CD4-positive, alpha-beta T cell treated with Interleukin-17A for 1 hour (primary cell): ENCODE measurements at places on chromosomes 12 and 14.
A peak's percentile ranks its signal among the peaks of the same experiment; 100 is the strongest.

DNA sequence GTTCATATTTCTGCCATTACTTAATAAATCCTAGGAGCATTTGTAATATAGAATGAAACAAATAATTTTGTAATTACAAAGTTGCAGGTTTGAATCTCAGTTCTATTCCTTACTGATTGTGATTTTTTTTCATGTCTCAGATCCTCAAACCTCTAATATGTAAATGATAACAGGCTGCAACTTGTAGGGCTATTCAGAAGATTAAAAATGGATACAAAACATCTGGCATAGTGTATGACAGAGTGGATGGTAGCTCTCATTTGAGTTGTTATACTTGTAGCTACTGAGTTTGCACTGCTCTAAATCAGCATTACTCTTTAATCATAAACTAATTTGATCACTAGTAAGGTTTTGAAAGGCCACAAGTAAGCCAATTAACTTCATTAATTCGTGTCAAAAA lies 406.3 kb upstream of the MGAT4C start:
- no peak for DNase-seq

DNA sequence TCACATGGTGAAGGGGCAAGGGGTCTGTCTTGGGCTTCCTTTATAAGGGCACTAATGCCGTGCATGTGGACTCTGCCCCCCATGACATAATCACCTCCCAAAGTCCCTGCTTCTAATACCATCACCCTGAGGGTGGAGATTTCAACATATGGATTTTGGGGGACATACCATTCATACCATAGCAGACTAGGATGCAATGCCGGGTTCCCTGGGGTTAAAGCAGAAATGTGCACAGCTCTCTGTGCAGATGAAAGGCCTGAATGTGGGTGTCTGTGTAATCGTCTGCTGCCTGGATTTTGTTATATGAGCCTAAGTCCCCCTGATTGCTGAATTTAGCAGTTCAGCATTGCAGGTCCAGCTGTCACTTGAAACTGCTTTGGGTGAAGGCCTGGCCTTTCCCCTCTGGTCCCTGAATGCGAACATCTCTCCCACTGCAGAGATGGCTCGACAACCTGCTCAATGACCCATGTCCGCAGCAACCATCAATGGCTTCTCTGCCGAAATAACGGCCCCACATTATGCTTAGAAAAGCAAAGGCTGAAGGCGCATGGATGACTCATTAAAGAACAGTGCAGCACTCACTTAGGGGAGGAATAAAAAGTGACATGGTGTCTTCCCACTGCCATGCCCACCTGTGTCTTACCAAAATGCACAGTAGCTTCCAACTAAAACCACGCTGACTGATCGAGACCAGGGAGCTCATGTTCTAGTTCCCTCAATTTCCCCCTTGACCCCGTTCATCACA lies 286.3 kb downstream of the DPF3 start:
- DNase-seq, result no peak

GRCh38 chr14:23302290-23303225 lies at the start of gene PPP1R3E:
Gene PPP1R3E (minus strand): TSS chr14:23302859. CDS start chr14:23302576, 283 bp downstream.
- peak; percentile 88 for DNase-seq

- no peak for DNase-seq
Measured at GRCh38 chr12:126773012-126773411, 1494.0 kb upstream of the TMEM132C start.

DNA sequence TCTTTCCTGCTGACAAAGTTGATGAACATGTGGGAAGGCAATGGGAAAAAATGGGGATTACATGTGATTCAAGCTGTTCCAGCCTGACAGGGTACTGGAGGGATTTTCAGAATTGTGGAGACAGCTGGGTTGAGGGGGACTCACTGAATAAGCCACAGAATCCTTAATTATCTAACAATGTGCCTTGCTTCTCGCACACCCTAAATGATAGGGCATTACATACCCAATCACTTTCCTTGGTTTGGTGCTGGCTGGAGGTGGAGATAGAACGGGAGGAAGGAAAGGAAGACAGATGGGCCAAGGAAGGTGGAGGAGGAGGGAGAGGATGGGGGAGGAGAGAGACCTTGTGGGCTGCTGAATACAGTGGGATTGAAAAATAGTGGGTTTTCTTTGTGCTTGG lies 20.7 kb downstream of the PELI2 start:
- no peak for DNase-seq

DNA sequence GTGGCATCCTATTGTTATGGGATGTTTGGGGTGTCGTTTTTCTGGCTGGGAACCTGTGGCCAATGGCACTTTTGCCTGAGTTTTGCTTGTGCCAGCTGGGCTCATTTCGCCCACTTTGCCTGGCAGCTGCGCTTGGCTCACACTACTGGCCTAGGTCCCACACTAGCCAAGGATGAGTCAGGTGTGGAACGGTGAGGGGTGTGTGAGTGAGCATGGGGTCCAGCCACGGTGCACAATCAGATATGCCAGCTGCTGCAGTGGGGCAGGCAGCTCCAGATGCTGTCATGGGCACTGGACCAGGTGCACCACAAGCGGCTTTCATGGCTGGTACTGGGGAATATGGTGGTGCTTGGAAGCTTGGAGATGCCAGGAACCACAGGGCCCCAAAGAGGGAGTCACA lies 21.5 kb downstream of the TRHDE start:
- no peak for DNase-seq

DNA sequence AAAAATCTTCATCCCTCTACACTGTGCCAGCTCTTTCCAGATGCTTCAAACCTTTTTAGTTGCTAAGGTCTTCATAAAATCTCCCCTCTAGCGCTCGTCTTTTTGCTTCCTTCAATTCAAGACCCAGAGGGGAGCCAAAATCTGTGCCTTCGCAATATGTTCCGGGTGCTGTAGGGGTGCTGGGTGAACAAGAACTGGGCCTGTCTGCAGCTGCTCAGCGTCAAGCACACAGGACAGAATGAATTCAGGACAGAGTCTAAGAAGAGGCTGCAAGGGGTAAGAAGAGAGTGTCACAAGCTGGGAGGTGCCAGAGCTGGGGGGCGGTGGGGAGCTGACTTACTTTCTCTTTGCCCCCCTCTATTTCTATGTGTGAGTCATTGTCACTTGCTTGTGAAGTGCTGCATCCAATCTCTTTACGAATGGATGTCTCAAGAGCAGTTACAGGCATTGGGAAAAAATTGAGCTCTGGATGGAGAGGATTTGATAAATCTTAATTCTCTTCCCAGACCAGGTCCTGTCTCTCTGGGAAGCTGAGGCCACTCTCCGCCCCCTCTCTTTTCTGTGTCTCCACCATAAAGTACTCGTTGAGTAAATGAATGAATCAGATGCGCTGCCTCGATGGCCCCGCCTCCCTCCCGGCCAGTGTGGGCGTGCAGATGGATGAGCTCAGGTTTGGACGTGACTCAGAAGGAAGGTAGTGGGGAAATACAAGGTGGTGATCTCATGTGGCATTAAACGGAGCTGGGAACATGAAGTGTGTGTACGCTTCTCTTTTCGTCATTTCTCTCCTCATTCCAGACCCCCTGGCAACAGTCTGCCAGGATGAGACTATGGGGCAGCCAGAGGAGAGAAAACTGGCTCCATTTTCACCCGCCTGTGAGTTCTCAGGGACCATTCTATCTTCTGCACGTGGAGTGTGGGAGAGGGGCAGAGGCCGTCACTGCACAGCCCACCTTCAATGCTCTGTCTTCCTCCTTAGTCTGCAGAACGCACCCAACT lies 91.3 kb downstream of the TSPAN9 start:
- DNase-seq, result no peak

DNA sequence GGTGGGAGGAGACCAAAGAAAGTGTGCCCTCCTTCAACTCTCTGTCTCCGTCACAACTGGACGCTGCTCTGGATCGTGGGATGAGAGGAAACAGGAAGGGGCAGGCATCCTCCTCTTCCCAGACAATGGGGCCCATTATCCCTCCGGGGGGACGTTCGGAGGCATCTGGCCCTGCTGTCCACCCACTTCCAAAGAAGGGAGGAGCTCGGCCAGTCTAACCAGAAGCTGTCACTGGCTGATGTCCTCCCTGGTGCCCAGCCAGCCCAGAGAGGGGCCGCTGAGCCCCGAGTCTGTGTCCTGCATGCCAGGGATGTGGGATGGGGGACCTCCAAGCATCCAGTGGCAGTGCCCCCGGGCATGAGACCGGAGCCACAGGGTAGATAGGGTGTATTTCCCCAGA lies 39.8 kb upstream of the MEG3 start:
- DNase-seq, result no peak

GRCh38 chr14:93970965-93971634 lies 5.3 kb downstream of the ASB2 start:
- peak; percentile 54 for DNase-seq

DNA sequence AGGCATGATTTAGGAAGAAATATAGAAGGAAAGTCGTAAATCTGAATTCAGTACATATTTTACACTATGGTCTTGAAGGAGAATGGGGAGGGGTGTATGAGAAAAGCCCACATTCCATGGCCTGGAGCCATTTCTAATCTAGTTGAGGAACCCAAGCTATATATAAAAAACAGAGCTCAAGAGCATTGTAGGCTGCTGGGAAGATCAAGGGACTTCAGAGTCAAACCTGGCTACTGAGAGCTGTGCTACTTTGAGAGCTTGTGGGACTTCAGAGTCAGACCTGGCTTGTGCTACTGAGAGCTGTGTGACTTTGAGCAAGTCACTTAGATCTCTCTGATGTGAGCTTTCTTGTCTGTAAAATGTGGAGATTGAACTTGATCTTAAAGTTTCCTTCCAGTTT lies 58.7 kb downstream of the TBK1 start:
- DNase-seq, result no peak

DNA sequence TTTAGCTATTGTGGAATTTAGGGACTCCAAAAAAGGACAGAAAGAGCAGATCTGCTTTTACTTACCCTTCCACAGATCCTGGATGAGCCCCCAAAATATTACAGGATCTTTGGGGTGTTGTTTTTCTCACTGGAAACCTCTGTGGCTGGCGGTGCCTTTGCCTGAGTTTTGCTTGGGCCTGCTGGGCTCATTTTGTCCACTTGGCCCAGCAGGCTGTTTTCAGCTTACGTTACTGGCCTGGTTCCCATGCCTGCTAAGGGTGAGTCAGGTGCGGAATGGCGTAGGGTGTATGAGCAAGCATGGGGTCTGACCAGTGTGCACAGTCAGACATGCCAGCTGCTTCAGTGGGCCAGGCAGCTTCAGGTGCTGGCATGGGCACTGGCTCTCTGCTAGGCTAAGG lies 45.8 kb downstream of the HSD17B6 start:
- DNase-seq, result no peak

GRCh38 chr12:83210933-83211332 lies 524.2 kb downstream of the TMTC2 start:
- no peak for DNase-seq

DNA sequence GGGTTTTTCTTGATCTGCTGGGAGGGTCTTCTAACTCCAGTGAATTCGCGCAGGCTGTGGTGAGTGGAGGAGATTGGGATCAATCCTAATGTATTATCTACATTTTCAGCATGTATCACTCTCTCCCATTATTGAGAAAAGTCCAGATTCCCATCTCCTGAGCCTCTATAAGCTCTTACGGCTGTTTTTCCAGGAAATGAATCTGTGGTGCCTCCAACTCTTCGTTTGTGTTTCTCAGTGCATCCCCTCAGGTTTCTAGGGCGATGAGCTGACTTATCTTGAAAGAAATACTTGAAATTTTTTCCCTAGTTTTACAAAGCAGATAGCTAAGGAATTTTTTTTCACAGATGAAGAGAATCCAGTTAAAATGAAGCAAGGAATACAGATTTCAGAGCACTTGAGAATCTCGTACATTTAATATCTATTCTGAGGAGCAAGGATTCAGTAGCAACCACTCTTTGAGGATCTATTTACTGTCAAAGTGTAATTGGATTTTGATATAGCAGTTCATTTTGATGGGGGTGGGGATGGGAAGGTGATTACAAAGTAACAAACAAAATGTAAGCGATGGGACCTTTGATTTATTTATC lies 138.7 kb downstream of the BRMS1L start:
- DNase-seq, result no peak

DNA sequence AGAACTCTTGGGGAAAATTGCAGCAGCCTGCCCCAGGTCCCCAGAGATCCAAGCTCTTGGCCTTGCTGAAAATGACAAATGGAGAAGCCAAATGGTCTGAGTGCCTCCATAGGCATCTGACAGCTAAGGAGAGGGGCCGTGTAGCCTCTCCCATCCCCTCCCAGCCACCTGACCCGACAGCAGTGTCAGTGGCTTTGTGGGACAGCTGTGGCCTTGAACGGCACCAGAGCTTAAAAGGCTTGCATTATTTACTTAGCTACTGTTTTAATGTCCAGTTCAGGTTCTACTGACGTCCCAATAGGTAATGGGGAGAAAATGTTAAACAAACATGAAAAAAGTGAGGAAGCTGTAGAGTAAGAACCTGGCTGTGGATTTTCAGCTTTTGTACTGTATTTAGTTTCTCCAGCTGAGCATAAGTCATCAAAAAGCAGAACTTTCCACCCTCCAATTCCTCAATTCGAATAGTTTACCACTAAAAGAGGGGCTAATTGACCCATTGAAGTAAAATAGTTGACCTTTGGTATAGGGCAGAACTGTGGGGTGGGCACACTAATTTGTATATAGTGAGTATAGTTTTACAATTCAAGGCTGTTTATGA lies 50.0 kb downstream of the FOS start:
- no peak for DNase-seq

DNA sequence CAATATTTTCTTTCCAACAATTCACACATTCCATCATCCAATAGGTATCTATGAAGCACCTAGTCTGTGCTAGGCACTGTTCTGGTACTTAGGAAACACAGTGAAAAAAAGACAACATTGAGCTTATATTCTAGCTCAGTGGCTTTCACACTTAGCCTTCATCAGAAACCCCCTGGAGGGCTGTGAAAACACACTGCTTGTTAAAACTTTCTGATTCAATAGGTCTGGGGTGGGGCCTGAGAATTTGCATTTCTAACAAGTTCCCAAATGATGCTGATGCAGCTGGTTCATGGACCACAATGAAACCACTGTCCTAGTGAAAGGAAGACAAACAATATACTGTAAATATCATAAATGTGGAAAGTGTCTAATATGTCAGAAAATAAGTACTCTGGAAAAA lies 5.9 kb downstream of the VTI1B start:
- DNase-seq, result peak; percentile 54

GRCh38 chr12:49340971-49341776 lies 4.2 kb upstream of the C1QL4 start:
- no peak for DNase-seq

DNA sequence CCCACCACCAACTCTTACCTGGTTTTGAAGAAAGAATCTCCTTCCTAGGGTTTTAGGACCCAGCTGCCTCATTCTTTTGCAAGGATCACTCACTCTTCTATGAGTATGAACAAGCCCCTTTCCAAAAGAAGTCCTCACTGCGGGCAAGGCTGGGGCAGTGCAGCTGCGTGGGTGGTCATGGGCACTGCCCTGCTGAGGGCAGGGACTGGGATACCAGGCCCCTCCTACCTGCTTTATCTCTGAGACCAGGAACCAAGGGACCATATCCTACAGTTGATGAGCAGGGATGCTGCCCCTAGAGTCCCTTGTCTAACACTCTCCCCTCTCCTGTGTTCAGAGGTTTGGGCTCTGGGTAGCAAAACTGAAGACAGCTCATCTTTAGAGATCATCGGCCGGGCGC lies 20.5 kb downstream of the HPD start:
- DNase-seq, result no peak

DNA sequence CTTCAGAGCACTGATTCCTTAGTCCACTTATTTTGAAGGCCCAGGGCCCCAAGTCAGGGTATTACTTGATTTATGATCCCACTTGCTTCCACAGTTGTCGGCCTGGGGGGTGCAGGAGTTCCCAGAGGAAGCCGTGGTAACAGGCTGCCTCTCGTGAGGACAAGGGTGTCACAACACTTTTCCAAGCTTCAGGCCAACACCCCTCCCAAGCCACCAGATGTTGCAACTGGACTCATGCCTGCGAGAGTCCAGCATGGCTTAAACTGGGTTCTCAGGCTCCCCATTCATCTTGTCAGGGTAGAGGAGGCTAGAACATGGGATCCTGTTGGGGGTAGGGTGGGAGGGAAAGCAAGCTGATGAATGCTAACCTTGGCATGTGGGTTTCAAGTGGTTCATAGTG lies 56.1 kb downstream of the BMP4 start:
- no peak for DNase-seq
